ENCODE measurements at places on chromosomes 12 and 14. TPM values are rescaled to one million over a fixed set of nuclear protein-coding genes. Genes with fewer than 3 reads are reported as not detected.

The TOMM20L gene
- not detected for total RNA-seq

- no peak for DNase-seq
These were observed 32.8 kb downstream of the ERP29 start for GRCh38 chr12:112046003-112046402.

DNA sequence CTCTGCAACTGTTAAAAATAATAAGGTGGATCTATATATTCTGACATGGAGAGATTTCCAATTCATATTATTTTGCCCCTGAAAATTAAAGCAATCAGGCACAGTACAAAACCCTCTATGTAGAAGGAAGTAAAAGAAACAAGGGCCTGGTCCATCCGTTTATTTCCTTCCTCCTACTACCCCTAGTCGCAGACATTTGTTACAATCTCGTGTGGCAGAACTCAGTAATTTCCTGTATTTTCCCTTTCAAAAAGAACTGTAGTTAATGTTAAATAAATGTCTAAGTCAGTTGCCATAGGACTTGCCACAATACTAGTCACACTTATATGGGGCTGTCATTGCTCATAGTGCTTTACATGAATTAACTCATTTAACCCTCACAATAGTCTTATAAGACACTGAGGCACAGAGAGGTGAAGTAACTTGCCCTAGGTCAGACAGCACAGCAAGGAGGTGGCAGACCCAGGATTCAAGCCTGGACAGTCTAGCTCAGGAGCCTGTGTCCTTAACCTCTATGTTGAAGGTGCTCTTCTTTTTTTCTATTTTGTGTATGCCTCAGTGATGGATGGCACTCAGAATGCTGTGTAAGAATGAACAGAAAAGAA is 24.2 kb downstream of the NINJ2 start:
- no peak for DNase-seq

DNA sequence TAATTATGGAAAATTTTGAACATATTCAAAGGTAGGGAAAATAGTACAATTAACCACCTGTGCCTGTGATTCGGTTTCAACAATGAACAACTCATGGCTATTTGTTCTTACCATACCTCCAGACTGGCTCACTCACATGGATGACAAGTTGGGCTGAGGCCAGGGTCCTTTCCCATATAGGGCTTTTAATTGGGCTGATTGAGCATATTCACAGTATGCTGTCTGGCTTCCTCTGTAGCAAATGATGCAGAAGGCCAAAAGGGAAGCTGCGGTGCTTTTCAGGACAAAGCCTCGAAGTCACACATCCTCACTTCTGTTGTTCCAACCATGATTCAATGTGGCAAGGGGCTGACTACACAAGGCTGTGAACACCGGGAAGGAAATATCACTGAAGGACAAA is 297.5 kb upstream of the SLC16A7 start:
- no peak for DNase-seq

The KRAS gene
- total RNA-seq, result 15.0 TPM

DNA sequence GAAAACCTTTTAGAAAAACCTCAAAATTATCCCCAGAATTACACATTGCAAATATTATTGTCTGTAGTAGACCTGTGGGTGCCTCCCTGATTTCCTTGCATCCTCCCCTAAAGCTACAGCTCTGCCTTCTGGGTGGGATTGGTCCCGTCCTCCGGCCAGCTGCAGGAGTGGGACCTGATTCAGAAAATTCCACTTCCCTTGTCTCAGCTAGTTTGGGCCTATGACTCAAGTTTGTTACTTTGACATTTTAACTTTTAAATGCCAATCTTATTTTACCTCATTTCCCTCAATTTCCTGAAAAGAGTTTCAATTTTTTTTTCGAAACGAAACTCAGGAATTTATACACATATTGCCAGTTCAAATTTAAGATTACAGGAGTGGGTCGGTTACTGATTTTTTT is 13.2 kb upstream of the SLC41A2 start:
- no peak for DNase-seq
